ENCODE measurements at places on chromosomes 6 and 20.

GRCh38 chr6:3454273-3455010, 2.4 kb downstream of the SLC22A23 start:
- DNase-seq, result no peak

GRCh38 chr6:125871365-125871764, 80.6 kb downstream of the NCOA7 start:
- no peak for DNase-seq

DNA sequence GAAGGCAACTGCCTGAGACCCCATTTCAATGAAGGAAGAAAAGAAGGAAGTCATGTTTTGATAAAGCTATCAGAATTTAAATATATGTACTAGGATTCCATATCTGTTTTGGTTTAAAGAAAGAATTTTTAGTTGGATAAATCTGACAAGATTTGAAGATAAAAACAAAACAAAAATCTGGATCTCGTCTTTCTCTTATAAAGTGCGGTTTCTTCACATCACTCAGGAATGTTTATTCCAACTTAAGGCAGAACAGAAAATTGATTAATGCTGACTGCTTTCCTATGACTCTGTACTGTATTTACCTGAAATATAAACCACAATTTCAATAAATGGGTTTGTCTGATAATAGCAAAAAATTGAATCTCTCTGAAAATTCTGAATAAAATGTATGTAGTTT, 439.7 kb downstream of the RFPL4B start:
- no peak for DNase-seq

- DNase-seq, result no peak
These were observed 13.6 kb downstream of the GFOD1 start for GRCh38 chr6:13473768-13474165.

DNA sequence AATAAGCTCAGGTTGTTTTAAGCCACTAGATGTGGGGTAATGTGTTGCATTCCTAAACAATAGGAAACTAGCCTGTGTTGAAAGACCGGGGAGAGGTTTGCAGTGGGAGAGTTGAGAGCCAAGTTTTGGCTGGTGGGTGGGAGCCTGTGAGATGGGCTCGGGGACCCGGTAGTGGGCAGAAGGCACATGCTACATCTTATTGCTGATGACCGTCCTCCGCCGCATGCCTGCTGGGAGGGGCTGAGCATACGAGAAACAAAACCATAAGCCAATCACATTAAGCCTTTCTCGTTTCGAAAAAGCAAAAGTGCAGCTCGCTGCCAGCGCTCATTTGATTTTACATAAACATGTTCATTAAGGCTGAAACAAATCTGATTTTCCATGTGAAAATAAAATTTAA, 57.4 kb upstream of the MPC1 start:
- no peak for DNase-seq

- DNase-seq, result no peak
These were observed 13.2 kb upstream of the OSER1 start for GRCh38 chr20:44223721-44224120.

DNA sequence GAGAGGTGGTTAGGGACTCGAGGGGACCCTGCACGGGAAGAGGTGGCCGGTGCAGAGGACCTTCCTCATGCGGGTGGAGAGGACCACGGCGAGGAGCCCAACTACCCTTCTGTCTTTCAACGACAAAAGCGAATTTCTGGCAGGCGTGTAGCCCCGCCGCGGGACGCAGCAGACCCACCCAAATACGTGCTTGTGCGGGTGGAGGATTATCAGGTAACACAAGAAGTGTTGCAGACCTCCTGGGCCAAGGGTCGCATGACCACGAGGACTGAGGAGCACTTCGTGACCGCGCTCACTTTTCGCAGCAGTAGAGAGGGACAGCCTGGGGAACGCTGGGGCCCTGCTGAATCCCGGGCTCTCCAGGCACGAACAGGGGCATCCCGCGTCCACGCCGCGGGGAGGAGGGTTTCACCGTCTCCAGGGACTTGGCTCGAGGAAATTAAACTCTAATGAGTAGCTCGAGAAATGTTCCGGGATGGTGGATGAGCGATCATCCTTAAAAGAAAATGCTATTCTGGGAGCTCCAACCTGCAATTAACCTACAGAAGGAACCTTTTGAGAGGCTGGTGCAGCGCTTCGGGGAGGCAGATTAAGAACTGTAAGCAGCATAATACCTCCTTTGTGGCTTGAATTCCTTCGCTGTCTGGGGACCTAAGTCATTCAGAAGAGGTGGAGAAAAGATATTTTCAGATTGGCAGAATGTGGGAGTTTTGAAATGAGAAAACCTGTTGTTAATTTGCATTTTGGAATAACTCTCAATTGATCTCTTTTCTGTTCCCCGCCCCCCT, 804 bp downstream of the C6orf141 start:
- no peak for DNase-seq

- no peak for DNase-seq
These were observed 5.1 kb upstream of the BPI start for GRCh38 chr20:38298768-38299288.

DNA sequence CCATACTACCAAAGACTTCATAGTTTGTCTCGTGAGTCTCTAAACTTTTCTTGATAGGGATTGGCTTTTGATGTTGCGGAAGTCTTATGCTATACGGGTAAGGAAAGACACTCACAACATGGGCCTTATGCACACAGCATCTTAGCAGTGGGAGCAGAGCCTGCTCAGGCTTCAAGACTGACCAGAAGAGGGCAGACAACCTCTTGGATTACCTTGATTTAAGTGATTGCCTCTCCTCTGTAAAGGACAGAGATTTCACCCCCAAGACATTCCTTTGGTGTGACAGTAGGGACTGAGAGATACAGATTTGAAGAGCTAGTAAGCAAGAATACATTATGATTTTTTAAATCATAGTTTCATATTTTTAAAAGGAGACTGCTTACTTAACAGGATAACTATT, 71.0 kb upstream of the SAMD3 start:
- no peak for DNase-seq

DNA sequence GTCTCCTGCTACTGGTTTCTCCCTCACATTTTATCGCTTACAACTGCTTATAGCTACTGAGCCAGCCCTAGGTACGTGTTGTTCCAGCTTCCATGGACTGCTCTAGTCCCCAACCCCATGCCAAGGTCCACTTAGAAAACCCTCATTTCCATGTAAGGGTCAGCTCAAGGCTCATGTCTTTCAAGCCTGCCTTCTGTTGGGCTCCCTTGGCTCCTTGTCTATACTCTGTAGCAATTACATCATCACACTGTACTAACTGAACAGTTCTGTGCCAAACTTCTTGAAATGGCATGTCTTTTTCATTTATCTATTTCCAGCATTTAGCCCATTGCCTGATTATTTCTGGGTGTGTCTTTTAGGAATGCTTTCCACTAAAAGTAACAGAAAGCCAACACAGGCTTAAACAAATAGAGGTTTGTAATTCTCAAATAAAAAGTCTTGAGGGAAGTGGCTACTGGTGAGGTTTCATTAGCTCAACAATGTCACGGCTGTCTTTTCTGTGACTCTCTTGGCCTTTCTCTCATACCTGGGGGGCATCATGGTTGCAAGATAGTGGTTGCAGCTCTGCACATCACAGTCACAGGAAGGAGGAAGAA, 317.6 kb downstream of the TPBG start:
- DNase-seq, result no peak

DNA sequence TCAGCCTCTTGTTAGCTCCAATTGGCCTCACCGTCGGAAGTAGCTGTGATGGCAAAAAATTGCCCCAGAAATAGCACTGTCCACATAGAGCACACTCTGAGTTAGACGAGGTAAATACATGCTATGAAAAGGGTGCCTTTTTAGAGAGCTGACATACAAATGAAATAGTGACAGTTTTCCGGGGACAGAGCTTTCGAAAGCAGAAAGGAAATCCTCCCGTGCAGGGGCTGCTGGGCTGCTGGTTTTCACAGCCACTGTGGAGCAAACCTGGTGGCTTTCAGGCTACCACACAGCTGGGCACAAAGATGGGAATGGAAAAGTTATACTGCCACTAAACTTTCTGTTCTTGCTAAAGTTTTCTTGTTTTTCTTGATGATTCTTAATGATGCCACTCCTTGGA, 8.3 kb downstream of the SLPI start:
- DNase-seq, result no peak

DNA sequence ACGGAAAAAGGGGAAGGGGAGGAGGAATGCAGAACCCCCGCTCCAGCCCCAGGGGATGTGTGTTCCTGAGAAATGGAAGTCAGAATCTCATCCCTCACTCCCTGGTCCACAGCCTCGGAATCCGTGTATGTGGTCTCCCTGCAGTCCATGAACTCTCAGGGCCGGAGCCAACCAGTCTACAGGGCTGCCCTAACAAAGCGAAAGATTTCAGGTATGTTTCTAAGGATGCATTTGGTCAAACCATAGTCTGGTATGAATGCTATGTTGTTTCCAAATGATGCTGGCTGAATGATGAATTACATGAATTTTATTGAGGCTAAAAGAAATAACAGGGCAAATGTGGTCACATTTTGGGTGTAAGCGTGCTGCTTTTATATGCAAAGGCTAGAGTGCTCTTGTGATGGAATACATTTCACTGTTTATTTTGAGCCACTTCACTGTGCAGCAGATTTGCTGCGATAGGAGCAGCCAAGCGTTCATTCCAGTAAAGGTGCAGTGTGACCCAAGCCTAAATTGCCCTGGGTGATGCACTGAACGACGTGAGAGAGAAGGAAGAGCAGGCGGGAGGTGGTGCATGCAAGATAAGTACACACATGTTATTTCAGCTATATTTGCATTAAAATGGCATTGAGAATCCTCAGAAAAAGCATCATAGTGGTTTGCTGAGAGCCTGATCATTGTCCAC, 52.4 kb downstream of the FNDC1 start:
- DNase-seq, result no peak

GRCh38 chr6:53216301-53216700, 67.7 kb upstream of the GCM1 start:
- DNase-seq, result no peak

DNA sequence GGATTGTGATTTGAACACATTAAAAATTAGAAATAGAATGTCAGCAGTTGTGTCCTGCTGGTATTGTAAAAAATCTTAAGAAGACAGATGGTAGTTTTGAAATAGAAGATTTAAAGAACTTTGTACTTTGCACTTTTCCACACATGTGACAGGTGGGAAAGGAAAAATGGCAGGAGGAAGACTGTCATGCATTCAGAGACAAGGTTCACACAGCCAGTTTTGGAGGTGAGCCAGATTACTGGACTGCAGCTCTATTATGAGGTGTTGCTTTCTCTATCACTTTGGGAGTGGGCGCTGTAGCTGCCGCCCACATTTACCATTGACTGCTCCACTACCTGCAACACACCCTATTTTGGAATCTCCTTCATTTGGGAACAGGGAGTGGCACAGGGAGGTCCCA, 12.1 kb upstream of the NDUFAF4 start:
- no peak for DNase-seq

DNA sequence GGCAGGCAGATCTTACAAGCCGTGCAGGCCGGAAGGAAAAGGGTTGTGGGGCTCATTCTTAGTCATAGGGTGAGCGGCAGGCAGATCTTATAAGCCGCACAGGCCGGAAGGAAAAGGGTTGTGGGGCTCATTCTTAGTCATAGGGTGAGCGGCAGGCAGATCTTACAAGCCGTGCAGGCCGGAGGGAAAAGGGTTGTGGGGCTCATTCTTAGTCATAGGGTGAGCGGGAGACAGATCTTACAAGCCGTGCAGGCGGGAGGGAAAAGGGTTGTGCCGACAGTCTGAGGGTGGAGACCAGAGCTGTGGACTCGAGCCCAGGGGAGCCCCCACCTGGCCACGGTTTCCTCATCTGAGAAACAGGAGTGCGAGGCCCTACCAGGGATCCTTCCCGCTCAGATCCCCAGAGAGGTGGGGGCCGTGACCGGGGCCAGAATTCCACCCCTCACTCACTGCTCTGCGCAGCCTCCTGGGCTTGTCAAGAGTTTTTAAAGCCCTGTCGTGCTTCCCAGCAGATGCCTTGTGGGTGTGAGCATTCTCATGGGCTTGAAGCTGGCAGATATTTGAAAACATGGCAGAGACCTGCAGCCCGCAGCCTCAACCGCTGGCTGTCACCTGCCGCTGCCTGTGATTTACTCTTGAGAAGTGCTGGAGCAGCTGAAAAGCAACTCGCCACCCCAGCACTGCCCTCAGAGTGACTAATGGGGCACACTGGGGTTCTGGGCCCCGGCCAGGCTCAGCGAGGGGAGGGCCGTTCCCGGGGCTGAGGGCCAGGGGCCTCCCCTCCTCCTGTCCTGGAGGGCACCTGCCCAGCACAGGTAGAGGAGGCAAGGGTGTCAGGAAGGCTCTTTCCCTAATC, 31.9 kb downstream of the NTSR1 start:
- DNase-seq, result peak; percentile 57

DNA sequence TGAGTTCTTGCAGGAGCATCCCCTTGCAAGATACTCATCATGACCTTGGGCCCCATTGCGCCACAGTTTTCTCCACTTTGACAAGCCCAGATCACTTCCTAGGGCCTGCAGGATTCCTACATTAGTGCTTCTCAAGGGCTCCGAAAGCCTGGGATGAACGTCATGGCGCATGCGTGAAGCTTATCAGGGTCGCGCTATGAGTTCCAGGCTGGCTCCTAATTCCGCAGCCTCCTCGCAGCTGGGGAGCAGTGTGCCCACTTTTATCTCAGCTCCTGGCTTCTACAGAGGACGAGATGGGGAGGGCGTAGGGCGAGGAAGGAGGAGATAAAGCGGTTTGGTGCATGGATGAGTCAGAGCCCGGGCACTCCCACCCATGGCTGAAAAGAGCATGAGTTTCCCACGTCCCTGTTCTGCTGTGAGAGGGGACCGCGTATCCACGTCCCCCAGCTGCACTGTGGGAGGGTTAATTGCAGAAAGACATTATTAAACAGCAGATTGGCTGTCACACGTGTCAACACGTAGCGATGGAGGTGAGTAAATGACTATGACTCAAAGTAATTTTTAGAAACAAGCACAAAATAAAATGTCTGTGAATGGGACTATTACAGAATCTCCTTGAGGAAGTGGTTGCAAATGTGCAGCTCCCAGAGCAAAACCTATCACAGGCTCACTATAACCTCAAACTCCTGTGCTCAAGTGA, 72.9 kb upstream of the DSP start:
- no peak for DNase-seq

GRCh38 chr6:77609106-77609505, 43.7 kb upstream of the MEI4 start:
- DNase-seq, result no peak

GRCh38 chr6:84798257-84798656, 33.9 kb upstream of the TBX18 start:
- no peak for DNase-seq

GRCh38 chr20:12159261-12159660, 241.6 kb downstream of the BTBD3 start:
- DNase-seq, result no peak

DNA sequence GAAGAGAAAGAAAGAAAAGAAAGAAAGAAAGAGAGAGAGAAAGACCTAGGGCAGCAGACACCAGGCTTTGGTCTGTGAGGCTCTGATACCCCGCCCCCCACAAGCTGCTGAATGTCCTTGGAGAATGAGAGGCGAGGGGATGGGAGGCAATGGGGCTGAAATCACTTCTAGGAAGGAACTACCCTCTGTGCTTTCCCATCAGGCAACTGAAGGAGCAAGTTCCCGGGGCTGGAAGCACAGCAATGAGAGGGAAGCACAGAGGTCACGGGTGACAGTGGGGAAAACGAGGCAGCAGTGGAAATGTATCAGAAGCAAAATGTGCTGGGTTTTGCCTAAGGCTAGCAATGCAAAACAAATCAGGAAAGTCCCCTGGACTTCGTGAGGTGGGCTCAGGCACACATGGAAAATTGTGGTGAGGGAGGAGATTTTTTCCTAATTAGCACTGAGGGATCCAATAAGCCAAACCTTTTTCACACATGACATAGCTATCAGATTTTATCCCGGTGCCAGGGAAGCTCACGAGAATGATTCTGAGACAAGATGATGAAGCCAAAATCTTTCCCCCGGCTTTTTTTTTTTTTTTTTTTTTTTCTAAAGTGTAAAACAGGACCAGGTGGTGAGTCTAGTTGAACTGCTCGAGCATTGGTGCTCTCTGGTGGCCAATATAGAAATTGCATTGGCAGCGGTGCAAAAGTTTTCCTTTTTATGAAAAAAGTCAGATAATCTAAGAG, 16.8 kb upstream of the ARFGEF2 start:
- no peak for DNase-seq
